CD4-positive, alpha-beta T cell treated with Interleukin-15 for 1 hour (primary cell): ENCODE measurements at places on chromosomes 16 and 17.

- DNase-seq = no peak
These were observed 12.8 kb upstream of the CES3 start for GRCh38 chr16:66948134-66948836.

DNA sequence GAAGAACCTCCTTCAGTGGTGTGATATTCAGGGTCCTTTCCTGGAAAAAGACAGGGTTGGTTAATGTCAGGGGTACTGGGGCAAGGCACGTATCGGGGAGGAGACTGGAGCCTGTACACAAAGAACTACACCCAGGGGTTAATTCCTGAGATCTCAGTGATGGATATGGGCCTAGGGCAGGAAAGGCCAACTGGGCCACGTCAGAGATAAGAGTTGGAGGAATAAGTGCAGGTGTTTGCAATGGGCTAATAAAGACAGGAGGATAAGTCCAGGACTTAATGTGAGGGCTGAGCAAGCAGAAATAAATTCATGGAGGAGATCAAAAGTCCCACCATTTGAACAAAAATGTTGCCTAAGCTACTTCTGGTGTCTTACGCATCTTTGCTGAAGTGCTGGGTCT lies 10.4 kb upstream of the HERPUD1 start:
- DNase-seq = no peak

DNA sequence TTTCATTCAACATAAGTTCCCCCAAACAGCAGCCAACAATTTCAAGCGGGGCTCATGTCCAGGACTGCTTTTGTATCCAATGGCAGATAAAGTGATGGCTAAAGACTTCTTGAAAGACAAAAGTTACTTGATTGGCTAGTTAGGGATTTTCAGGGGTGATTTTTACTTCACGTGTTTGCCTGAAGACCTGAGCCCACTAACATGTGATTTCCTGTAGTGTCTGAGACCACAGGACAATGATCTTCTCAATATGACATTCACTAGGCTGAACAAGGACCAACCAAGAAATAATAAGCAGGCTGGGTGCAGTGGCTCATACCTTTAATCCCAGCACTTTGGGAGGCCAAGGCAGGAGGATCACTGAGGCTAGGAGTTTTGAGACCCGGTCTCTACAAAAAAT lies 10.4 kb downstream of the TVP23A start:
- no peak for DNase-seq

GRCh38 chr17:3817851-3818605 lies 17.0 kb upstream of the ITGAE start:
- DNase-seq = no peak

DNA sequence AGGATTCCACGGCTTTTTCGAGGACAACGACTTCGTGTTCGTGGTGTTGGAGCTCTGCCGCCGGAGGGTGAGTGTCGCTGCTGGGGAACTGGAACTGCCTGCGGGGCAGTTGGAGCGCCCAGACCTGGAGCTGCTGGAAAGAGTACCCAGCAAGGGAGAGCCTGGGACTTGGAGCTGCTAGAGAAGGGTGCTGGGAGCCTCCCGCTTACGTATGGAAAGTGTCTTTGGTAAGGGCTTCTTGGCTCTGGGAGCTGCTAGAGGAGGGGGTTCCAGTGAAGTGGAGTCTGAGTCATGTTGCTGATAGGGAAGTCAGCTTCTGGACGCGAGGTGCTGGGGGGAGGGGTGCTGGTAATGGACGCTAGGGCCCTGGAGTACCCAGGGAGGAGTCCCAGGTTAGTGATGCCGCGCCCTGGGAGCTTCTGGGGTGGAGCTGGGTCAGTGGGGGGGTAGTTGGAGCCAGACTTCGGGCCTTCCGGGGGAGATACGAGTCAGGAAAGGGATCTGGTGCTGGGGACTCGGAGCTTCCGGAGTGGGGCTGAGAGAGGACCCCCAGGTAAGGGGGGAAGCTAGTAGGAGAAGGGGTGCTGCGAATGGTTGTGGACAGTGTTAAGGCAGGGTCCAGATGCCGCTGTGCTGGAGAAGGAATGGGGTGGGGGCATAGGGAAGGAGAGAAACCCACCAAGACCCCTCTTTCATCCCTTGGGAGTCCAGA lies 741 bp downstream of the PLK1 start:
- peak; percentile 23 for DNase-seq

DNA sequence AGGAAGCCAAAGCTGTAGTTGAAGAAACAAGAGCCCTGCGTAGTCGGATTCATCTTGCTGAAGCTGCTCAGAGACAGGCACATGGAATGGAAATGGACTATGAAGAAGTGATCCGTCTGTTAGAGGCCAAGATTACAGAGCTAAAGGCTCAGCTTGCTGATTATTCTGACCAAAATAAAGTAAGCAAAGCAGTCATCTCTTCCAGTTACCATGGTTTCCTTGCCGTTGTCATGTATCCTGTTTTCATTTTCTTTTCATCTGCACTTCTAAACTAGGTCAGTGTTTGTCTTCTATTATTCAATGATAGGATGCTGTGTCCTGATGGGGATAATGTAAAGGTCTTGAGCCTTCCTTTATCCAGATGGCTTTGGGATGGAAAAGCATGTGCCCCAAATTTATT lies 104.3 kb downstream of the STXBP4 start:
- no peak for DNase-seq

DNA sequence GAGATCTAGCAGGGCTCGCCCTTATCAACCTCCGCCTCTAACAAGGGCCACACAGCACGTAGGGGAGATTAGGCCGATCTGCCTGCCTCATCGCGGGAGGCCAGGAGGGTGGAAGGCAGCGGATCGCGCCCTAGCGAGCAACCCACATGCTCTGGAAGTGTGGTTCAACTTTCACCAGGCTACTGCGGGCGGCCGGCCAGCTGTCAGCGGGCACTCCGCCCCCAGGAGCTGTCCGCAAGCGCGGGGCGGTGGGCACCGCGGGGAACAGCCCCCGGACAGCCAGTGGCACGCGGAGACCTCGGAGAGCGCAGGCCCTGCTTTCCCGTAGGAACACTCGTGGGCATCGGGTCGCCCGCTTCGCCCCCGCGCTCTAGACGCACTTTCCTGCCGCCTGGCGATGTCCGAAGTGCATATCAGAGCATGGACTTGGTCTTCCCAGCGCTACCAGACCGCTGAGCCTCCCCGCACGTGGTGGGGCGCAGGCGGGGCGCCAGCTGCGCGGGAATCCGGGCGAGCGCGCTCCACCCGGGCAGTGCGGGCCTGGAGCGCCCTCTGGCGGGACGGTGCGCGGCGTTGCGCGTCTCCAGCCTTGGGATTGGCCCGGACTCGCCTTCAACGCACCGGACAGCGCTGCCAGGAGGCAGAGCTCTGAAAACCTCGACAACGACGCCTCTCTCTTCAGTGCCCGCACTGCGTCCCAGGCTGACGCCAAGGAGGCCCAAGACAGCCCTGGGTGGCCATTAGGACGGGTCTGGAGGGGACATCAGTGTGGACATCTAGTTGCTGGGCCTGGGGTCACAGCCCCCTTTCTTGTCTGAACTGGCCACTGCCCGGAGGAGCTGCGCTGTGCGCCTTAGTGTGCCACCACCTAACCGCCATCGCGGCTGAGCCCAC lies 3.6 kb upstream of the ZNHIT3 start:
- DNase-seq = peak; percentile 73

GRCh38 chr17:82107341-82107860 lies 9.4 kb upstream of the FASN start:
- DNase-seq = no peak

GRCh38 chr17:82475458-82475857 lies 16.9 kb downstream of the NARF start:
- DNase-seq = no peak

DNA sequence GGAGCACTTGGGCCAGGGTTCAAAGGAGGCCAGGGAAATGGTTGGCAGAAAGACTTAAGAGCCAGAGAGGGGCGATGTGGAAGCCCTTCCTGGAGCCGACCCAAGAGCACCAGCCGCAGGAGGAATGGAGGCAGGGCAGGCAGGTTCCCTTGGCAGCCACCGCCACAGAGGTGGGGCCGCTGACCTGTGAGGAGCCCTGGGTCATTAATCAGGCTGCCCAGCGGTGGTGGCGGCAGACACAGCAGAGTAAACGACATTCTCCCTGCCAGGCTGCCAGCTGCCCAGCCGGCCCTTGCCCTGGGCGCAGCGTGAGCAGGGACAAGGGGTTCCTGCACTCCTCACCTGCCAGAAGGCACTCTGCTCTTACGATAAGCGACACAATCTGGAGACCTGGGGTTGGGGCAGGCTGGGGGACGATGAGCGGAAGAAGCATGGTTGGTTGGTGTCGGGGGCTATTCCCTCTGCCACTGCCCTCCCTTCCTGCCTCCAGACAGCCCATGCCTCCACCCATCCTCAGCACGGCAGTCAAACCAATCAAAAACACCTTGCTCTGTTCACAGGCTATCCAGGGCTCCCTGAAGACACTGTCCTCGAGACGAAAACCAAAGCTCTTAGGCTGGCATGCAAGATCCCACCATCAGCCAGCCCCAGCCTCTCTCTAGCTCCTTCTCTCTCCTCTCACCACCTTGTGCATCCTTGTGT lies 40.9 kb downstream of the PLXDC1 start:
- no peak for DNase-seq

- no peak for DNase-seq
These were observed 5.9 kb downstream of the GTF3C1 start for GRCh38 chr16:27543801-27544200.

DNA sequence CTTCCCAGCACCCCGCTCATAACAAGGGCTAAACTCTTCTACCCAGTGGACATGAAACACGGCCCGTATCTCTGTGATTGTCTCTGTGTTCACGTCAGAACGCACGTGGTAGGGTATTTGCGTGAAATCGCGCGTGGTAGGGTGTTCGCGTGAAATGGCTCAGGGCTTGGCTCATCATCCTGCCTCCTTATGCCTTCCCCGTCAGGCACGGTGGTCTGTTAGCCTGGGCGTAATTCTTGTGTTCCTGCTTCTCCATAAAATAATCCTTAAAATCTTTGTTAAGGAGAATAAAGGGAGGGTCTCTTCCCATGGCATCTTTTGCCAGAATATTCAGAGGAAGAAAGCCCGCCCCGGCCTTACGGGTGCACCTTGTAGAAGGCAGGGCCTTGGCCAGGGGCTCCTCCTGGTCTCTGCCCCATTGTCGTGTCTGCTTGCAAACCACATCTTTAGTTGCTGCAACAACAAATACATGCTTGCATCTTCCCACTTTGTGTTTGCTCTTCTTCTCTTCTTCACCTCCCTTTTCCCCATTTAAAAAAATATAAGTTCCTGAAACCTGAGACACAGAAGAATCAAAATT lies 116.7 kb upstream of the CHMP6 start:
- DNase-seq = no peak

DNA sequence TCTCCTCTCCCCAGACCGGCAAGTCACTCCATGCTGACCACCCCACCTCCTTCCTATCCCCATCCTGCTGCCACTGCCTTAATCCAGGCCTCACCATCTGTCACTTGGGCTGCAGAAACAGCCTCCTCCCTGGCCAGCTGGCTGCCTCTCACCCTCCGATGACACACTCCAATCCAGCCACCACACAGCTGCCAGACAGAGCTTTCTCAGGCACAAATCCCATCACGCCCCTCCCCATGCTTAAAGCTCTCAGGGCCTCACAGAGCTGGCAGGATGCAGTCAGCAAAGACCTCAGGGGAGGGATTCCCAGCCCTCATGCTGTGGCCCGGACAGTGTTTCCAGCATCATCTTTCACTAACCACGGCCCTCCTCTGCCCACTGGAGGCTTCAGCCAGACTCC lies 13.7 kb downstream of the CAMKK1 start:
- DNase-seq = no peak

DNA sequence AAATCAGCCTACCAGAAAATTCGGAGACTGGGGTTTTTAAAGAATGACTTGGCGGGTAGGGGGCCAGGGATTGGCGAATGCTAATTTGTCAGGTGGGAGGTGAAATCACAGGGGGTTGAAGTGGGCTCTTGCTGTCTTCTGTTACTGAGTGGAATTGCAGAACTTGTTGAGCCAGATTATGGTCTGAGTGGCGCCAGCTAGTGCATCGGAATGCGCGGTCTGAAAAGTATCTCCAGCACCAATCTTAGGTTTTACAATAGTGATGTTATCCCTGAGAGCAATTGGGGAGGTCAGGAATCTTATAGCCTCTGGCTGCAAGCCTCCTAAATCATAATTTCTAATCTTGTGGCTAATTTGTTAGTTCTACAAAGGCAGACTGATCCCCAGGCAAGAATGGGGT lies 762 bp upstream of the RBL2 start:
- DNase-seq = no peak

DNA sequence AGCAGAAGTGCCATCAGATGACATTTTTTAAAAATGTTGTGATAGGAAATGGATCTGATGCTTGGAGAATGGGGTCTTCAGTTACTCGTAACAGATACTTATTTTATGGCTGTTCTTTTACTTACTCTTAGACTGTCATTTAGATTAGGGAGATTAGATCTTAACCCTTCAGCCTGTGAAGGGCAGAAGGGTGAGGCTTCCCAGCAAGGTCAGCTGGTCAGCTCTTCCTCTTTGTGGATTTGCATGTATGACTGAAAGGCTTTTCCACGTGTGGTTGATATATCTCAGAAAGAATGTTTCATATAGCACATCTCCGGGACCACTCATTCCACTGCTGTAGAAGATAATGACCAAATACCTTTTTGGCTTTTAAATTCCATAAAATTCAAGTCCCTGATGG lies 27.4 kb downstream of the GRB7 start:
- no peak for DNase-seq

- DNase-seq = no peak
These were observed 613 bp downstream of the B9D1 start for GRCh38 chr17:19361944-19362276.

GRCh38 chr16:9192746-9193145 lies 101.3 kb downstream of the HAPSTR1 start:
- DNase-seq = no peak

DNA sequence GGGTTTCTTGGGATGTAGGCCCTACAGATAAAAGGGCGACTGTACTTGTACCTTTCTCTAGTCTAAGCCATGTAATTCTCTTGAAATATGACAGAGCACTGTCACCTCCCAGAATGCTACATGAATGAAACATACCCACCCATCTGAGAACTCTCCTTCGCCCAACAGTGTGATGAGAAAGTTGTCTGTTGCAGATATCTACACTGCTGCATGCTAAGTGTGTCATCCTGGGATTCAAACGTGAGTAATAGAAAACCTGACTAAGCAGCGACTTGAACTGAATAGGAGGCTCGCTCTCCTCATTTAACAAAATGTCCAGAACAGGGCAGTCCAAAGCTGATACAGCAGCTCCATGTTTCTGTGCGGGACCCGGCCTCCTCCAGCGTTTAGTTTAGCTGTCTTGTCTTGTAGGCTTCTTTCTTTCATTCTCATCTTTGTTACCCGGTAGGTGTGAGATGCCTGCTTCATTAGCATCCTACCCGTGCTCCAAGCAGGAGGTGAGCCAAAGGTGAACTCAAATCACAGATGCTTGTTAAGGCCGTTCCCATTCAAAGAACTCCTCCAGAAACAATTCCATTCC lies 211.9 kb downstream of the PRKCA start:
- no peak for DNase-seq

GRCh38 chr17:7589204-7589868 lies 558 bp downstream of the SOX15 start:
- peak; percentile 77 for DNase-seq
